H9 (cell line): ENCODE measurements at places on chromosomes 2 and 18.

DNA sequence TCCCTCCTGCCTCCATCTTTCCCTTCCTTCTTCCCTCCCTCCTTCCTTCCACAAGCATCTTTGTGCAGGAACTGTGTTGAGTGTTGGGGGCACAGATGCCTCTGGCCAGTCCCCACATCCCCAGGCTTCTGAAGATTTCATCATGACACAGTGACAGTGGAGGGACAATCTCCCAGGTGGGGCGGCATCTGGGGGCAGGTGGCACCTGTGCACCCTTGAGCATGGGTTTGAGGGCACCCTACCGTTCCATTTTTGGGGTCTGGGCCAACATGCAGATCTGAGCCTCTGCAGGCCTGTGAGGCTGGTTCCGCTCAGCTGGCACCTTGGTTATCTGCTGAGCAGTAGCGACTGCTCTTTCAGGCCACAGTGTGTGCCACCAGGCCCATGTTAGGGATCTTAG is 57.6 kb downstream of the LONRF2 start:
- H3K27me3 ChIP-seq: no peaks in the 10 kb centered on the region
- H3K4me1 ChIP-seq: no peaks in the 10 kb centered on the region
- DNase-seq: no peak
- no peak overlapping the region; the same call in 2 of the 3 replicates for H3K4me3 ChIP-seq

GRCh38 chr18:24009651-24010333 is 4.8 kb upstream of the TTC39C start:
- no peak overlapping the region for H3K27ac ChIP-seq
- no peak overlapping the region for H3K4me3 ChIP-seq
- DNase-seq: no peak
- H3K4me1 ChIP-seq: no peaks in the 10 kb centered on the region
- no peaks in the 10 kb centered on the region for H3K36me3 ChIP-seq

- H3K36me3 ChIP-seq: no peaks in the 10 kb centered on the region
- peaks cover 2% of the 10 kb centered on the region; the same call in 1 of the 2 replicates for H3K4me1 ChIP-seq
- no peak overlapping the region for H3K4me3 ChIP-seq
- no peak overlapping the region for H3K27ac ChIP-seq
Measured at GRCh38 chr2:223093436-223094241, 41.6 kb downstream of the KCNE4 start.

DNA sequence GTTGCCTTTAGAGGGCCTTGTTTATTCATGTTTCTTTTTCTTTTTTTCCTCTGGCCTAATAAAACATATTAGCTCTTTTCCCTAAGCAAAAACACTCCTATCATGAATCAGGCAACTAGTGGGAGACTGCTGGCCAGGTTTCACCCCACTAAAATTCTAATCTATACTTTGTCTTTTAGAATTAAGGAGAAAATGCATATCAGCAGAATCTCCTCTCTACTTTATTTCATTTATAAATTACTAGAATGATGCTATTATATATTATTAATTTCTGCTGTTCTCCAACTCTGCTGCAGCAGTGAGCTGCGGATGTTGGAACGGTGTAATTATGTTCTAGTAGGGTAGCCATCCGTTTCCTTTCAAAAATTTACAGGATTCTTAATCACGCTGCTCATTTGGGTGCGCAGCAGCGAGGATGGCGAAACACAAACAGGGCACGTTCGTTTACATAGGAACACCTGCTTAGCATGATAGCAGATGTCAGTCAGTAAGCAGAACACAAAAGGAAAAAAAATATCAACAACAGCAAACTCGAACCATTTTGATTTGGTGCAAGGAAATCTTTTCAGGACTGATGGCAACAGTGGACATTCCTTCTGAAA is 30.5 kb downstream of the ZEB2 start:
- no peaks in the 10 kb centered on the region for H3K27me3 ChIP-seq
- H3K4me3 ChIP-seq: no peak overlapping the region
- no peak overlapping the region for H3K27ac ChIP-seq
- DNase-seq: no peak

DNA sequence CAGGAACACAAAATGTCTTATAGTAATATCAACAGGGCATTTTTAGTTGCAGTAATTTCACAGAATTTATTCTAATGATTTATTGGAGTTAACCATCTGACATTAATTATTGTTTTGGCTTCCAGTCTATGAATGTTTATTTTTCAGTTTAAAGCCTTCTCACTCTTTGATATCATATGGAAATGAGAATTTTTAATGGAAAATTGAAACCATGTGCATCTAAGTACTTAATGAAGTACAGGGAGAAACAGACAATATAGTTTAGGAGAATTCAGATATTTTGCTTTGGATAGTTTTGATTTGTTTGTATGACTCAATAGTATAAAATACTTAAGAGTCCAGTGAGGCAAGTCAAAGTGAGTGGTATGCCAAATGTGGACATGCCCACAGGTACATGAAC is 126.1 kb downstream of the OLA1 start:
- no peak overlapping the region for H3K27ac ChIP-seq
- H3K27me3 ChIP-seq: no peaks in the 10 kb centered on the region
- DNase-seq: no peak
- H3K4me1 ChIP-seq: peaks cover 13% of the 10 kb centered on the region; the same call in 1 of the 2 replicates
- no peaks in the 10 kb centered on the region; the same call in 2 of the 3 replicates for H3K36me3 ChIP-seq

DNA sequence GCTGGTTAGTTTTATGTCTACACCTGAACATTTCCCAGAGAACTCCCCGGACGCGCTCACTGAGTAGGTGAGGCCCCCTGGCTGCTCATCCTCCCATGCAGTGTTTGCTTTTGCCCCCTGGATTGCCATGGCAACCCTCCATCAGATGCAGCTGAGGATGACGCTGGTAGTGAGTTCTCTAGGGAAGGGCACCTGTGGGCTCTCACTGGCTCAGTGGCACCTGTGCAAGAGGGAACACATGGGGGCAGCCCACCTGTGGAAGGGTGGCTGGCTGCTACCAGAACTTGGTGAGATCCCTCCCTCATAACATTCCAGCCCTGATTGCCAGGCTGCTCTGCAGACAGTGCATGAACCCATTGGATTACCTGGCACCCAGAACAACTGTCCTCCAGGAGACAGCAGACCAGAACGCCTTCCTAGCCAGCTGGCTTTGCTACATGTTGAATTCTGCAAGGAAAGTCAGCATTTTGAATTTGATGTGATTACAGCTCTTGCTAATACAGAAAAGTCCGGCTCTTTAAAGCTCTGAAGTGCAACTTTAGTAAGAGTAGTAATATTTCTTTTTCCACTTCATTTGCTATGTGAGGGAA is 21.7 kb downstream of the COA5 start:
- no peak overlapping the region for H3K4me3 ChIP-seq
- no peak overlapping the region for H3K27ac ChIP-seq
- H3K36me3 ChIP-seq: peaks cover 18% of the 10 kb centered on the region

- peak; percentile 62 for DNase-seq
- H3K27ac ChIP-seq: no peak overlapping the region
- no peak overlapping the region for H3K4me3 ChIP-seq
- H3K4me1 ChIP-seq: peaks cover 3% of the 10 kb centered on the region; the same call in 1 of the 2 replicates
- no peaks in the 10 kb centered on the region for H3K27me3 ChIP-seq
Measured at GRCh38 chr2:128879161-128879560, 560.5 kb upstream of the HS6ST1 start.

GRCh38 chr2:154193246-154193645 is 321.5 kb downstream of the GALNT13 start:
- no peaks in the 10 kb centered on the region for H3K27me3 ChIP-seq
- H3K4me1 ChIP-seq: no peaks in the 10 kb centered on the region
- no peaks in the 10 kb centered on the region for H3K36me3 ChIP-seq

GRCh38 chr18:45268583-45268982 is 346.7 kb upstream of the SLC14A2 start:
- no peaks in the 10 kb centered on the region for H3K36me3 ChIP-seq
- no peaks in the 10 kb centered on the region for H3K27me3 ChIP-seq
- H3K4me1 ChIP-seq: no peaks in the 10 kb centered on the region
- DNase-seq: no peak
- no peak overlapping the region for H3K4me3 ChIP-seq

DNA sequence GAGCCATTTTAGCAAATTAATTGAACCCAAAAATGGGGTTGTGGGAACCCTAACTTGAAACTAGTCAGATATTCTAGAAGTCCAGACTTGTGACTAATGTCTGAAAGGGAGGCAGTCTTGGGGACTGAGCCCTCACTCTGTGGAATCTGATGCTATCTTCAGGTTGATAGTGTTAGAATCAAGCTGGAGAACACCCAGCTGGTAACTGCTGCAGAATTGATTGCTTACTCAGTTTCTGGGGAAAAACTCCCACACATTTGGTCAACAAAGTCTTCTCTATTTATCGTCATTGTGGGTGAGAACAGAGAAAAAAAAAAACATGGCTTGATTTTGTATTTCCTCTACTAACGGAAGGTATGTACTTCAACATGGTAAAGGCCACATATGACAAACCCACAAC is 1925.8 kb upstream of the CELF4 start:
- no peak for DNase-seq
- H3K27ac ChIP-seq: no peak overlapping the region
- peaks cover 3% of the 10 kb centered on the region; the same call in 1 of the 2 replicates for H3K36me3 ChIP-seq

DNA sequence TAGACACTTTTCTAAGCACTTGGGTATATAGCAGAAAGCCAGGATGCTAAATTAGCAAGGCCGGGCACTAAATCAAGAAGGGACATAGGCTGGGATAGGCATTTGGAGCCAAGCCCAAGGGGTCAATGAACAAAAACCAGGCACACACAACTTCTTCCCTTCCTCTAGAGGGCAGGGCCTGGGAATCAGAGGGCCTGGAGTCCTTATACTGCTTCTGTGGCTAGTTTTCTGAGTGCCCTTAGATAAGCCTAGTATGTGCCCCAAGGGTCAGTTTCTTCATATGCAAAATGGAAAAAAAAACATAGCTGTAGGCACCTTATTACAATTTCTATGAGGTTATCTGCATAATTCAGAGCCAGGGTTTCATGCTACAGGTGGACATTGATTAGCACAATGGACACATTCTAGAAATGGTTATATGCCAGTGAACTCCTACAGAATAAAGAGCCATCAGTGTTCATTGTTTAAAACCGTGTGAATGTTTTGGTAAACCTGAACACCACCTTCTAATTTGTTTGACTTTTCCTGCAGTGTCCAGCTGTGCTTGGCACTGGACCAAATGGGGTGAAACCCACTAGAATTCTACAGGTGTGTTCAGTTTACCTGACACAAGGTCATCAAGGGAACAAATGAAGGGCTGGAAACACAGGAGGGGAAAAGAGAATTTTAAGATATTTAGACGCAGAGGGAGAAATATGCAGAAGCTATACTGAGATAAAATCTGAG is 49.6 kb downstream of the PAX8 start:
- H3K4me1 ChIP-seq: no peaks in the 10 kb centered on the region
- H3K36me3 ChIP-seq: no peaks in the 10 kb centered on the region
- no peak for DNase-seq
- H3K27me3 ChIP-seq: no peaks in the 10 kb centered on the region

- no peak for DNase-seq
- H3K27me3 ChIP-seq: no peaks in the 10 kb centered on the region
- H3K36me3 ChIP-seq: no peaks in the 10 kb centered on the region
- no peaks in the 10 kb centered on the region for H3K4me1 ChIP-seq
Measured at GRCh38 chr2:208570851-208571763, 164.5 kb downstream of the PTH2R start.

GRCh38 chr2:104318001-104318665 is 535.8 kb upstream of the POU3F3 start:
- no peaks in the 10 kb centered on the region for H3K4me1 ChIP-seq
- H3K36me3 ChIP-seq: no peaks in the 10 kb centered on the region; the same call in 2 of the 3 replicates
- no peaks in the 10 kb centered on the region for H3K27me3 ChIP-seq
- no peak overlapping the region for H3K4me3 ChIP-seq

GRCh38 chr2:106038601-106039375 is 155.3 kb downstream of the UXS1 start:
- H3K4me1 ChIP-seq: no peaks in the 10 kb centered on the region; the same call in 1 of the 2 replicates
- DNase-seq: no peak
- no peaks in the 10 kb centered on the region for H3K27me3 ChIP-seq
- H3K27ac ChIP-seq: no peak overlapping the region
- H3K36me3 ChIP-seq: no peaks in the 10 kb centered on the region
- H3K4me3 ChIP-seq: no peak overlapping the region

DNA sequence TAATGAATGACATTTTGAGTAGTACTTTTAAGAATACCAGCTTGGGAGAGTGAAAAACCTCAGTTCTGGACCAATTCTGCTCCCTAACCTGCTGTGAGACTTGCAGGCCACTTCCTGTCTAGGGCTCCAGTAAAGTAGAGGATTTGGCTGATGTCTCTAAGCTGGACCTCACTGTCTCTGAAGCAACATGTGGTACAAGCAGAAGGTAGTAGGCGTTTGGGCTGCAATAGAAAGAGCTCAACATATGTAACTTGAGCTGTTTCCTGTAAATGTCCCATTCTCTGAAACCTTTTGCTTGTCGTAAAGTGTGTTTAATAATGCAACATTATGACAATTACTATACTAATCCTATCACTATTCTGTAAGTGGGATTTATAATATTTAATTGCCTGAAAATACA is 213.1 kb downstream of the MYO3B start:
- no peak overlapping the region for H3K27ac ChIP-seq
- DNase-seq: no peak
- no peaks in the 10 kb centered on the region for H3K36me3 ChIP-seq
- H3K27me3 ChIP-seq: no peaks in the 10 kb centered on the region
- H3K4me1 ChIP-seq: no peaks in the 10 kb centered on the region

- no peak overlapping the region for H3K27ac ChIP-seq
- H3K4me1 ChIP-seq: no peaks in the 10 kb centered on the region
- H3K4me3 ChIP-seq: no peak overlapping the region
- no peak for DNase-seq
- no peaks in the 10 kb centered on the region for H3K27me3 ChIP-seq
- H3K36me3 ChIP-seq: no peaks in the 10 kb centered on the region
Measured at GRCh38 chr2:67713376-67713775, 316.2 kb downstream of the ETAA1 start.

DNA sequence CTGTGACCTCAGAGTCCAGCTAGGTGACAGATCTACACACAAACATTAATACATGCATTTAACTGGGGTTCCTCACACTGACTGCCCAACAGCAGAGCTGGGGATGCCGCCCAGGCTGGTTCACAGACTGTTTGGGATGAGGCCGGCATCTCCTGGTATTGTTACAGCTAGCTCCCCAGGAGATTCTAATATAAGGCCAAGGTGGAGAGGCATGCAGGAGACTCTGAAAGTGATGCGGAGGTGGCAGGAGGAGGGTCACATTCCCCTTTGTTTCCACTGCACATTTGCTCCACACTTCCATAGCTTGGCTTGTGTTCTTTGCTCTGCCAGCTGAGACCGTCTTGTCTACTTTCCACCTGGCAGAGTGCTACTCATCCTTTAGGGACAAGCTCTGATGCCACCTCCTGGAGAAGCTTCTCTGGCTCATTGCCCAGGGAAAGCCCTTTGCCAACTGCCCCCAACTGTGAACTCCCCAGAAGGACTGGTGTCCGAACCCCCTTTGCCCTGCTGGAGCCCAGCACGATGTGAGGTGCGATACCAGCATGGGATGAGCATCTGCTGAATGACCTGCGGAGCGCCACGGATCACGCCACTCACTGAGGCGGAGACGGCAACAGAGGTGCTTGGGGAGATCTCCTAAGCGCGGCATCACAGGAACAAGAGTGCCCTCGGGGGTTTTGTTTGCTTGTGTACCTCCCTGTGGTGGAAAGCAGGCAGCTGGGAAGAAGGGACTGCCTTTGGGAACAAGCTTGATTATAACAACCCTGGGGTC is 88.8 kb downstream of the UXS1 start:
- no peak for DNase-seq
- H3K36me3 ChIP-seq: peaks cover 9% of the 10 kb centered on the region; the same call in 2 of the 3 replicates
- 0 out of 2 replicates have a peak, but pooled peaks cover 2% of the 10 kb centered on the region for H3K4me1 ChIP-seq
- no peak overlapping the region for H3K27ac ChIP-seq
- no peak overlapping the region for H3K4me3 ChIP-seq
- no peaks in the 10 kb centered on the region for H3K27me3 ChIP-seq
